Stimulated activated CD8-positive, alpha-beta memory T cell treated with anti-CD3 and anti-CD28 coated beads, Interleukin-2, amount 100 ng/mL, for 1 hour (primary cell): ENCODE measurements at places on chromosomes 7 and 10.

GRCh38 chr10:96400465-96400864, 41.7 kb upstream of the OPALIN start:
- no peak for DNase-seq

- DNase-seq, result no peak
Measured at GRCh38 chr10:124088915-124089314, 4.5 kb downstream of the CHST15 start.

DNA sequence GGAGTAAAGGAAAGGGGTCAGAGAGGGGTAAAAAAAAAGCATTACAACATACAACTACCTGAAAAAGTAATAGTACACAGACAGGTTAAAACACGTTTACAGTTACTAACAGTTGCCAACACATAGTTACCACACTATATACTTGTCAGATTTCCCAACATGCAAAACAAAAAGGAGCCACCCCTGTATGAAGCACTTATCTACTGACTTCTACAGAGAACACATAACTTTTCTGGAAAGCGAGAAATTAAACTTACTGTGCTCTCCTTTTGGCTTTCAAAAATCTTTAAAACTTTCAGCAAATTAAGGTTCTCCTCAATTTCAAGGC, 2.1 kb downstream of the ABI1 start:
- DNase-seq, result no peak

DNA sequence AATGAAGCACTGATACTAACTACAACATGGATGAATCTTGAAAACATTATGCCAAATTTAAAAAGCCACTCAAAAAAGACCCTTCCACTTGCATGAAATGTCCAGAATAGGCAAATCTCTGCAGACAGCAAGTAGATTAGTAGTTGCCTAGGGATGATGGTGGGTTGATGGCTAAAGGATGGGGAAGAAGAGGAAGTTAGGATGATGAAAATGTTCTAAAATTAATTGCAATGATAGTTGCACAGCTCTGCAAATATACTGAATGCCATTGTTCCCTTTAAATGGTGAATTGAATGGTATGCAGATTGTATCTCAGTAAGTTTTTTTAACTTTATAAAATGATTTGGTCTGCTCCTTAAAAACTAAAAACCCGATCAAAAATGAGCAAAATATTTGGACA, 7.3 kb upstream of the LIPA start:
- DNase-seq, result no peak

GRCh38 chr10:63699785-63700613, 178.8 kb downstream of the REEP3 start:
- no peak for DNase-seq

- DNase-seq, result no peak
Measured at GRCh38 chr10:4301291-4302045, 516.5 kb upstream of the KLF6 start.

- DNase-seq, result no peak
Measured at GRCh38 chr7:25889765-25890164, 262.2 kb upstream of the NFE2L3 start.

DNA sequence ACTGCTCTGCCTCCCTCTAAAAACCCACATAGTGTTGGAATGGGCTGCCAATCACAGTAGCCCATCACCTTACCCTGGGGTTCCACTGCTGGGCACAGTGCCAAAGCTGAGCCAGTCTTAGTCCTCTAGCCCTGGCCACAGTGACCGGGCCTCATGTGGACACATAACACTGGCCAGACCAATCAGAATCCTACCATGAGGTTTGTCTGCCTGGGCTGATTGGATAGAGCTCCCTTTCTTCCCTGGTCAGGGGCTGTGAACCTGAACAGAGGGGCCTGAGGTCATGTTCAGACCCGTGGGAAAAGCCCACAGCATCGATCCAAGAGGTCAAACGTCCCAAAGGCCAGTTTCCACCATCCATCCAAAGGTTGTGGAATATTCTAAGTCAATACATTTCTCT, 6.1 kb downstream of the DLG5 start:
- DNase-seq, result no peak

- peak; percentile 34 for DNase-seq
Measured at GRCh38 chr7:16644636-16645592, 640 bp downstream of the ANKMY2 start.
